ENCODE measurements at places on chromosomes 12 and 14.

- no peak for DNase-seq
Measured at GRCh38 chr12:73632661-73633060, 905.0 kb upstream of the ATXN7L3B start.

DNA sequence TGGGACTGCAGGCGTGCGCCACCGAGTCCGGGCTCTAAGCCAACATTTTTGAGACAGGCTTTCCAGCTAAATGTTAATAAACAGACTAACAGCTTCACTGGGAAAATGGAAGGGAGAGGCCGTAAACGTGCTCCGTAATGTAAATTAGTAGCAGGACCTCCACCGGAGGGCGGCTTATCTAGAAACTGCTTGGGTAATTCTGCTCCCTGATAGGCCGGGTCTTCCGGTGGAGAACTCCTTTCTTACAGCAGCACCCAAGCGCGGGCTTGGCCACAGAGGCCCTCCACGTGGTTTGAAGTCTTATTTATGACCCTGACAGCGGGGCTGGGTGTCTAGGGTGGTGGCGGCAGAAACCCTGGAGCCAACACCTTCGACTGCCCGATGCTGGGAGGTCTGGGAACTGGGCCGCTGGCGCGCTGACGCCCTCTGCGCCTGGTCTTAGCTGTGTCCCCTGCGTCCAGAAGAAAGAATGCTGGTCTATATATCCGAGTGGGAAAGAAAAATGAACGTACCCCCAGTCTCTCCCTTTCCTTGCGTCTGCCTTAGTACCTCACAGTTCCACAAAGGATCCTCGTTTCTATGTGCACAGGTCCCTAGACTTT, 1.7 kb downstream of the DPPA3 start:
- no peak for DNase-seq

DNA sequence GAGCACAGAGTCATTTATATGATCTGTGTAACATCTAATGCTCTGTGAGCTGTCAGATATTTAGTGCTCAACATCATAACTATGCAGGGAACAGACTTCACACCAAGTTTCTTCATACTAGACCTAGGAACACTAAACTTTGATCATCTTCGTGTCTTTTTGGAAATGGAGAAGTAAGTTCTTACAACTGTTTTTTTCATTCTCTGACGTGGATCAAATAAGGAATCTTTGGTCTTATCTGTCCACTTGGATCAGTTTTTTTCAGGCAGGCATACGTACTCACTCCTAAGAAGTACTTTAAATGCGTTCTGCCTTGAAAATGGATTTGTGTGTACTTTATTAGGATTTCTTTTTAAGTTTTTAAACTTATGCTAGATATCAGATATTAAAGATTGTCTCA, 191.0 kb downstream of the FBXL14 start:
- no peak for DNase-seq

- no peak for DNase-seq
Measured at GRCh38 chr14:32372154-32372553, 43.1 kb downstream of the AKAP6 start.

GRCh38 chr12:9971181-9971580, at the start of gene CLEC12A:
Gene CLEC12A (plus strand): TSS chr12:9971409. CDS start chr12:9971597, 188 bp downstream.
- no peak for DNase-seq

- no peak for DNase-seq
Measured at GRCh38 chr12:22731236-22731635, 106.3 kb downstream of the ETNK1 start.

DNA sequence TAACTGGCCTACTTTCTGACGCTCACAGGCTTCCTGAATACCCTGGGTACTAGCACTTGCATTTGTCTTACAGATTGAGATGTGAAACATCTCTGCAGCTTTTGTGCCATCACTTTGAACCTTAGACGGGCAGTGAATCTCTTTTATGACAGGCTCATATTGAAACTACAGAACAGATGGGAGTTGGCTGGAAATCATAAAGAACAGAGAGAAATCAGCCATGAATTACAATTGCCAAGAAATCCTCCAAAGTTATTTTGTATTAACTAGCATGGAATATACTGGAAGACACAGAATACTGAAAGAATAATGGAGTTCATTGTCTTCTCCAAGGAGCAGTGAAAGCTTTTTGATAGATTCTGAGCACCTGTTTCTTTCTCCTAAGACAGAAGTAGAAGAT, 32.7 kb downstream of the MYF5 start:
- DNase-seq, result no peak

- DNase-seq, result no peak
Measured at GRCh38 chr12:92529944-92530343, 172.8 kb upstream of the PLEKHG7 start.

- DNase-seq, result no peak
Measured at GRCh38 chr12:2963154-2963759, 4.1 kb downstream of the TEAD4 start.

DNA sequence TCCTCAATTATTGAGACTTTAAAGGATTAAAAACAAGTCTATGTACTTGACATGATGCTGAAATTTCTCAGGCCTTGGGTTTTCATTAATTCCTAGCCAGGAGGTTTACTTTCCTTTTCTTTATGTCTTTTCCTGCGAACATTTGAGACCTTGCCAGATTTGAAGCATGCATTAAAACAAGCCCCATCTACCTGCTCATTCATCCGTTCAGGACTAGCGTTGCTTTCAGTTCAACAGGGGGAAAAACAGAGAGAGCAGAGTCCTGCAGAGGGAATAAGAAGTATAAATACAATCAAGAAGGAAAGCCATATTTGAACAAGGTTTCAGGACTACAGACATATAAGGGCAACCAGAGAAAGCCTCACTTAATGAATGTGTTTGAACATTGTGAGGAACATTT, 542.4 kb downstream of the DIO2 start:
- no peak for DNase-seq

DNA sequence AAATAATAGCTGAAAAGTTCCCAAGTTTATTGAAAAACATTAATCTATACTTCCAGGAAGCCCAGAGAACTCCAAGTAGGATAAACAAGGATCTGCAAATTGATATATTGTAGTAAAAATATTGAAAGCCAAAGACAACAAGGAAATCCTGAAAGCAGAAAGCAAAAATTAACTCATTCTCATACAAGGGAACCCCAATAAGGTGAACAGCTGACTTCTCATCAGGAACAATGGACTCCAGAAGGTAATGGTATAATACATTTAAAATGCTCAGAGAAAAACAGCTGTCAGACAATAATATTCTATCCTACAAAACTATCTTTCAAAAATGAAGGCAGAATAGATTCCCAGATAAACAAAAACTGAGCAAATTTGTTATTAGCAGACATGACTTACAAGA, 138.1 kb upstream of the BMP4 start:
- DNase-seq, result no peak

DNA sequence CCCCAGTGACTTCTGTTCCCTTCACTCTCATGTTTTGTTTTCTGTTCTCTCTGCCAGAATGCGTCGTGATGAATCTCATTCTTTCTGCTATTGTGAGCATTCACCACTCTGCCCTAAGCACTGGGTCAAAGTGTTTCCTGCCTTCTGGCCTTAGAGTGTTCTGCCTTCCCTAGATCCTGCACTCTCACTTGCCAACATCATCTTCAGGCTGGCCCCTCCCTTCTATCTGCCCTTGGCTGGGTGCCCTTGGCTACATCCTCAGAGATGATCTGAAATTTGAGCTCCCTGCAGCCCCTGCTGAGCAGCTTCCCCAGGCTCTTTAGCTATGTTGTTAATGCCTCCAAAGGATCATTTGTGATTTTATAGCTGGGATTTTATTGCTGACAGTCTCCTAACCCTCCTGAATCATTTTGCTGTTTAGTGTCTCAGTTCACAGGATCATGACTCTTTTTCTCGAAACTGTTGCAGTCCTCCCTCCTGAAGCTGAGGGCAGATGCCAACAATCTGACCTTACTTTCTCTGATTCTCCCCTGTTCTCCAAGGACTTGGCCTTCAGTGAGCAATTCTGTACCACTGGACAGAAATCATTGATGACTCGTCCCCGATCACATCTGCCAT, 4.5 kb downstream of the DHRS2 start:
- DNase-seq, result no peak

- DNase-seq, result no peak
Measured at GRCh38 chr14:68284333-68284732, 464.8 kb downstream of the RAD51B start.

DNA sequence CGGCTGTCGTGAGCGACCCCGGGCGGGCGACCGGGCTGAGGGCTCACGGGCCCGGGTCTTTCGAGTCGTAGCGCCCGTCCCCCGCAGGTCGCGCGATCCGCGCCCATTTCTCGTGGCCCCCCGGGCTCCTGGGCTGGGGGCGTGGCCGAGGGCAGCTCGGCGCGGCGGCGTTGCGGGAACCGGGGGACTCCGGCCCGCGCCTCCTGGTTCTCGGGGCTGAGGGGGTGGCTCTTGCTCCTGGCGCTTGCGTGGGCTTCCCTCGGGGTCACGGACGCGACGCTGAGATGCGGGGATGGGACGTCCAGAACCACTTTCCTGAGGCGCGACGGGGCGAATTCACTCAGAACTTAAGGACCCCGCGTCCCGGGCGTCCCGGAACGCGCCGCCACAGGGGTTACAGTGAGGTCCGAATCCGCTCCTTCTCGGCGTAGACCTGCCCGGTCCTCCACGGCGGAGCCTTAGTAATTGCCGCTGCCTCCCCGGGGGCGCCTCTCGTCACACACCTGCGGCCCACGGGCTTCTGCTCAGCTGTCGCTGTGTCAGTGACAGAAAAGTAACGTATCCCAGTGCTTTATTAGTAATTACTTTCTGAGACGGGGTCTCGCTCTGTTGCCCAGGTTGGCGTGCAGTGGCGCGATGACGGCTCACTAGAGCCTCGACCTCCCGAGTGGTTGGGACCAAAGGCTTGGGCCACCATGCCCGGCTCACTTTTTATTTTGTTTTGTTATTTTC, 606 bp downstream of the EP400 start:
- DNase-seq, result no peak

Data from stimulated activated CD8-positive, alpha-beta memory T cell treated with anti-CD3 and anti-CD28 coated beads, Interleukin-15, amount 100 ng/mL, for 4 hours (primary cell).